ENCODE measurements at places on chromosomes 2 and 18.
A peak's percentile ranks its signal among the peaks of the same experiment; 100 is the strongest.

GRCh38 chr18:55318951-55319441 lies 269.0 kb downstream of the TCF4 start:
- DNase-seq: no peak

GRCh38 chr2:1746174-1747064 lies 2.1 kb upstream of the PXDN start:
- DNase-seq: no peak

- DNase-seq: no peak
Observed at GRCh38 chr2:212842544-212843185, 304.1 kb upstream of the ERBB4 start.

- DNase-seq: no peak
Observed at GRCh38 chr2:240182476-240182875, 42.0 kb upstream of the OTOS start.

DNA sequence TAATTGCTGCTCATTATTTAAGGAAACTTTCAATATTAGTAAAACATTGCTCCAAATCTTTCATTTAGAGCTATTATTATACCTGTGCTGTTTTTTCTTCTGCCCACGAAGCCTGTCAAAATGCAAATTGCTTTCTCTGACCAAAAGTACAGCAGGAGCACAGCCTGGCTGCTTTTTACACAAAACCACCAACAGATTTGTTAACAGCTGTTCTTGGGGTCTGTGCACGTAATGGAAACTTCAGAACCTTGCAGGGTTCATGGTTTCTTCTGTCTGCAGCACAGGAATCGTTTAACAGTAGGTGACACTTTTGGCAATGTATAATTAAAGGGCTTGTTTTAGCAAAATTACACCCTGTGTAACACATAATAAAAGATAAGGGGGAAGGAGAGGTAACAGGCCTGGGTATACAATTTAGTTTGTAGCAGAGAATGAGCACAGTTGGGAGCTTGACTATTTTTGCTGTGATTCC lies 447.3 kb downstream of the KCNJ3 start:
- DNase-seq: no peak

DNA sequence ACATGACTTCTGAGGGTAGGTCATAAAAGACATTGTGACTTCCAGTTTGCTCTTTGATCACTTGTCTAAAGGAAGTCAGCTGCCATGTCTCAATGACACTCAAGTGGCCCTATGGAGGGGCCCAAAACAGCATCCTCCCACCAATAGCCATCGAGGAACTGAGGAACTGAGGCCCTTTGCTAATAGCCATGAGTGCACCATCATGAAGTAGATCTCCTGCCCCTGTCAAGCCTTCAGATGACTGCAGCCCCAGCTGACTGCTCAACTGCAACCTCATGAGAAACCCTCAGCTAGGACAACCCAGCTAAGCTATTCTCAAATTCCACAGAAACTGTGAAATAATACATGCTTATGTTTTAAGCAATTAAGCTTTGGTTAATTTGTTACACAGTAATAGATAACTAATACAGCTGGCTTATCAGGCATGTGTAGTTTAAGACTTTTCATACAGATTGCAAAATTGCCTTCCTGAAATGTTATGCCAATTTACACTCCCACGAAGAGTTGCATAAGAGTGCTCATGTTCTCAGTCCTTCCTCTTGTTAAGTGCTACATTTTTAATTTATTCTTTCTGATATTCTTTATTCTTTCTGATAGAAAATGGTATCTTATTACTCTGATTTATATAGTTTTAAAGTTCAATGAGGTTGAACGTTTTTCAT lies 105.6 kb upstream of the NDUFV2 start:
- peak; percentile 82 for DNase-seq

GRCh38 chr2:145799595-145800108 lies 1279.7 kb upstream of the ZEB2 start:
- no peak for DNase-seq

All from AML-193 (cell line).